Liver (tissue), 10 donors: ENCODE measurements at places on chromosomes 6 and 20. TPM values are rescaled to one million over a fixed set of nuclear protein-coding genes. Genes with fewer than 3 reads are reported as not detected.

- peak; percentile 72 for DNase-seq
Measured at GRCh38 chr6:150685860-150686259, 86.2 kb downstream of the PLEKHG1 start.

Gene FIG4
- total RNA-seq, result 8.7 TPM

Gene HTR1E
- not detected for total RNA-seq

DNA sequence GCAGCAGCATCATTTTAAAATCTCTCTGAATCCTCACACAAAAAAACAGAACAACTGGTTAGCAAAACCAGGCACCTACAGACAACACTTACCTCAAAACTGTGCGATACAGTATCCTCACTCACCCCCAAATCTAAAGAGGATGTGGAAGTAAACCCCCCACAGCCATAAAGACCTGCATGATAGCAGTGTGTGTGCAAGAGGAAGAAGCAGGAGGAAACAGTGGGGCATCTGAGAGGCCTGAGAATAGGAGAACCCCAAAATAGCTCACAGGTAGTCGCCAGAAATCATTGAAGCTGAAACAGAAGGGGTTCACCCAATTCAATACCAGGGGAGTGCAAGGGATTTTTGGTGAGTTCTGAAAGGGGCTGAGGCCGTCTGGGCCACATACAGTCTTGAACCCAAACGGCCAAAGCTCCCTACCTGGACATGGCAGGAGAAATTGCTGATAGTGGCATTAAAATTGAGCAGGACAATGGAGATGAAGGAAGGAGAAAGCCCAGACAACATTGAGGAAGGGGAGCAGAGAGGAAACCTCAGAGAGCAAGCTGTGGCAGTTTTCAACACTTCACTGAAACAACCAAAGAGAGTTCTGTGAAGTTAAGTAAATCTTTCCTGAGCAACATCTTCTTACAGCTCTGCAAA lies 129.7 kb downstream of the FIG4 start:
- no peak for DNase-seq

- no peak for DNase-seq
Measured at GRCh38 chr6:116399287-116399686, 28.5 kb downstream of the DSE start.

Gene RAET1G
- total RNA-seq, result not detected

GRCh38 chr6:30618270-30618797 lies 694 bp downstream of the MRPS18B start:
- no peak for DNase-seq

Gene SLC22A1
- 0.79 TPM for total RNA-seq
